ENCODE measurements at places on chromosomes 12 and 14.
A peak's percentile ranks its signal among the peaks of the same experiment; 100 is the strongest.

GRCh38 chr14:105180592-105181548, at the start of gene NUDT14:
TSS of gene NUDT14 (minus strand) at chr14:105181312. CDS start at chr14:105181209, 103 bp downstream.
- DNase-seq = peak; percentile 84

- no peak for DNase-seq
Observed at GRCh38 chr14:51872396-51872795, 12.0 kb downstream of the GNG2 start.

DNA sequence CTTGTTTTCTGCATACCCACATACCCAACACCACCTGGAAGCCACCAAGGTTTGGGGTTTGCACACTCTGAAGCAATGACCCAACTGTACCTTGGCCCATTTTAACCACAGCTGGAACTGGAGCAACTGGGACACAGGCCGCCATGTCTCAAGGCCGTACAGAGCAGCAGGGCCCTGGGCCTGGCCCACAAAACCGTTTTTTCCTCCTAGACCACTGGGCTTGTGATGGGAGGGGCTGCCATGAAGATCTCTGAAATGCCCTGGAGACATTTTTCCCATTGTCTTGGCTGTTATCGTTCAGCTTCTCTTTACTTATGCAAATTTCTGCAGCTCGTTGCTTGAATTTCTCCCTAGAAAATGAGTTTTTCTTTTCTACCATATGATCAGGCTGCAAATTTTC, 96.7 kb upstream of the PLEKHA5 start:
- no peak for DNase-seq

GRCh38 chr14:90659156-90659555, 157.1 kb downstream of the TTC7B start:
- DNase-seq = no peak

- DNase-seq = no peak
Observed at GRCh38 chr14:93007225-93007997, 84.5 kb downstream of the CHGA start.
